Progenitor cell of endocrine pancreas (in vitro differentiated cells): ENCODE measurements at places on chromosomes 11 and 22.
A peak's percentile ranks its signal among the peaks of the same experiment; 100 is the strongest.

- DNase-seq, result no peak
Measured at GRCh38 chr22:35695202-35695601, 22.5 kb upstream of the APOL5 start.

- no peak for DNase-seq
Measured at GRCh38 chr11:71293961-71294782, 41.8 kb upstream of the SHANK2 start.

- no peak for DNase-seq
Measured at GRCh38 chr11:35112056-35112845, 26.7 kb upstream of the CD44 start.

DNA sequence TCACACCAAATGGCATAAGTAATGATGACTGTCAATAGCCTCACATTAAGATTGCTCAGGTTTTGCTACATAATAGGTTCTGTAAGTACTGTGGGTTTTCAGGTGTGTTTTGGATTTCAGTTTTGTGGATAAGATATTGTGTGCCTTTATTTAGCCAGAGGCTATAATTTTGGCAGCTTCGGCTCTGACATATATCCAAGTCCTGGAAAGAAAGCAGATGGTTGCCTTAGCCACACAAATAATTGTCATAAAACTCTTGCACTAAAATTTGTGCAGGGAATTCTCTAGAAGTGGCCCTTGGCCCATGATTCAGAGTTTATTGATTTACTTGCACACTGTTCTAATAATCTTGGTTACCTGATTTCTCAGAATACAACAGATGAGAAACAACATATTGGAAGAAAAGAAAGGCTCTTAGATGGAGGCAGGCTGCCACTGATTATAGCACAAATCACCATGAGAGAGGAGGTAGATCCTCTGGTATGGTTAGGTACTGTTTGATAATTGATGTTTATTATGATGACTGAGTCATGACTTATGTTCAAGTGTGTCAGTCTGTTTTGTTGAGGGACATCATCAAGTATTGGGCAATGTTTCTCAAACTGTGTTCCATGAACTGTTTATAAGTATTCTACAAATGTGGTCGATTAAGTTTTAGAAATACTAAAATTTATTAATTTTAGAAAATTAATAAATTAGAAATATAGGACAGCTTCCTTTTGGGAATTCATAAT lies 9.6 kb downstream of the REXO2 start:
- DNase-seq, result no peak

DNA sequence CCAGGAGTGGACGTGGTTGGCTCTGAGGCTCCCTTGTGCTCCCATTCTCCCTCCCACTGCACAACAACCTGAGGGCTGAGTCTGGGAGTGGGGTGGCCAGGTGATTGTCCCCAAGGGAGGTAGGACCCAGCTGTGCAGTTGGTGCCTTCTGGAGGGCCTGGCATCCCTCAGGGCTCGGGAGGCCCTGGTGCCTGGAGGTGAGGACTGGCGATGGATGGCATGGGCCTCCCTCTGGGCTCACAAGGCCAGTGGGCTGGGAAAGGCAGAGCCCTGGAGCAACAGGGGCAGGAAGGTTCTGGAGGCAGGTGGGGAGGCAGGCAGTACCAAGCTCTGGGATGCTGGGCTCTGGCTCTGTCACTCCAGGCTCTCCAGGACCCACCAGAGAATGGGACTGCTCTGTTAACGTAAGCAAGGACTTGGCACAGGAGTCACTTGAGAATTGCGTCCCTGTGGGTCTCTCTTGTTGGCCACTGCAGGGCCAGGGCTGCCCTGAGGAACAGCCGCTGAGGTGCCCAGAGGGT lies 114.2 kb downstream of the KCNQ1OT1 start:
- DNase-seq, result no peak

DNA sequence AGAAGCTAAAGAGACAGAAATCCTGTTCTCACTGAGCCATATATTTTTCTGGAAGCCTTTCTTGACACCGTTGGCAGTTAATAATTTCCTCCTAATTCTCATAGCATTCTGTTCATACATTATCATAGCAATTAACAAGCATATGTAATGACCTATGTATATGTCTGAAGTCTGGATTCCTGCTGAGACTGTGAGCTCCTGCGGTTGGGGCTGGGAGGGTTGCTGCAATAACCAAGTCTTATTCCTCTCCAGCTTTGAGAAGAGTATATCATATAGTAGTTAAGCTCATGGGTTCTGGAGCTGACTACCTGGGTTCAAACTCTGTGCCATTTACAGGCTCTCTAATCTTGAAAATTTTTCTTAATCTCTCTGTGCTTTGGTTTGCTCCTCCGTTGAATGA lies 175.2 kb downstream of the MAML2 start:
- no peak for DNase-seq

- no peak for DNase-seq
Measured at GRCh38 chr11:64352995-64353714, 5.8 kb upstream of the RPS6KA4 start.

DNA sequence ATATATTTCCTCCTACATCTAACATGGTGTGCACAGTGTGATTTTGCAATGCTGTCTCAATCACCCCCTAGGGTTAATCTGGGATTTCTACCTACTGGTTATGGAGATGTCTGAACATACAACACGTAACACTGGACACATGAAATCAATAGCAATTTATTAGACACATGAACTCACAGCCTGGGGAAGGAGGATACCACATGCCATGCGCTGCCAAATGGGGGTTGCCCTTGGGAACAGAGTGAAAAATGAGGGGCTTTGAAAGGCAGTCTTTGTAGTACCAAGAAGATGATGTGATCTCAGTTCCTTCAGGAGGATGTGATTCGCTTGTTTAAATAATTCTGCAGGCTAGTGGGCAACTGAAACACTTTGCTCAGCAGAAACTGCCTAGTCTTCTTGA lies 253.6 kb upstream of the LRRC4C start:
- DNase-seq, result no peak

GRCh38 chr22:28435140-28435768 lies 244.4 kb downstream of the TTC28 start:
- DNase-seq, result no peak

DNA sequence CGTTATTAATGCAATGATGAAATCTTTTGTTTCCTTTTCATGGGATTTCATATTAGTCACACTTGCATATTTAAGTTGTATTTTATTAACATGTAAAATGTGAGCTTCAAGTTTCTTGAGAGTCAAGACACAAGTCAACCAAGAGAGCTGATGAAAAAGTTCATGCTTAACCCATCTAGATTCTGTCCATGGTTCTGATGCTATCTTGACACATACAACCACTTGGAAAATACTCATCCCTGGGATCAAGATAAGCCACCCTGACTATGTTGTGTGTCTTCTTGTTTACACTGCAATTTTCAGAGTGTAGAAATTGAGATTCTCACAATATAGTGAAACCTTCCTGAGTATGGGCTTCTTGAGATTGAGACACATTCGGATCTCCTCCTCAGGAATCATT lies 664 bp upstream of the OR10A4 start:
- no peak for DNase-seq

DNA sequence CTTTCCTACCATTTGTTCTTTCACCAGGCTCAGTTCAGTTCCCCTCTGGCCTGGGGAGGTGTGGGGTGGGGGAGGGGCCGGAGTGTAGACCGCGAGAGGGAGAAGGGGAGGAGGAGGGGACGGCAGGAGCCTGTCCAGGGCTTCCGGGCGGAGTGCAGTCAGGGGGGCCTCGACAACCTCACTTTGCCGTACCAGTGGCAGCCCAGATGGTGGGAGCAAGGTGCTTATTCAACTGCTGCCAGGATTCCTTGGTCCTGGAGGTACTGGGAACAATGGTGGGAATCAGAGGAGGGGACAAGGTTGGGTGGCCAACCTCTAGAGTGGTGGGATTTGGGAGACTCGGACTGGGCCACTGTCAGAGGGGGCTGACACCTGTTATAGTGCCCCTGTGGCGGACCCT lies 1.2 kb downstream of the BACE1 start:
- DNase-seq, result no peak

DNA sequence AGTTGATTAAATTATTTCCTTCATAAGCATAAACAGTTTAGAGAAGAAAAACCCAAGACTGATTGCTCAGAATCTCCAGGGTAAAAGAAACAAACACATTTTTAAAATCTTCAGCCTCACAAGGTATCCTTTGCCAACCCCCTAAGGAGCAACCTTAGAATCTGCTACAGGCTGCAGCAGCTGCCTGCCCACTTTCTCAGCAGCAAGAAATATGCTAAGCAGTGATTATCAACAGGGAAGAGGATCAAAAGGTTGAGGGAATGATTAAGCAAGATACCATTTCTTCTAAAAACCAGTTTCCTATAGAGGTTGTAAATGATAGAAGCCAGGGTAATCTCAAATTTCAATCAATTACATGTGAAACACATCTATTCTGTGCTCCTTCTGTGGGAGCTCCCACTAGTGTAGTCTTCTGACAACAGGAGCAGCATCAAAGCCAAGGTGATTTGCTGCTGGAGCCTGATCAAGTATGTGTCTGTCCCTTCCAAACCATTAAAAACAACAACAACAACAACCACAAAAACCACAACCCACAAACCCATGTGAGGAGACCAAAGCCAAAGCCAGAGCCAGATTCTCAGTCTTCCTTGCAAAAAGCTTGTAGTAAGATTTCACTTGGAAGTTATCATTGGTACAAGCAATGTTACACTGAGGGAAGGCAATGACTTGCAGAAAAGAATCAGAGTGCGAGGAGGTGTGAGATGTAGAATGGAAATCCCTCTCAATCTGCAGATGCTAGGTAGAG lies 761.2 kb downstream of the DLG2 start:
- DNase-seq, result no peak

DNA sequence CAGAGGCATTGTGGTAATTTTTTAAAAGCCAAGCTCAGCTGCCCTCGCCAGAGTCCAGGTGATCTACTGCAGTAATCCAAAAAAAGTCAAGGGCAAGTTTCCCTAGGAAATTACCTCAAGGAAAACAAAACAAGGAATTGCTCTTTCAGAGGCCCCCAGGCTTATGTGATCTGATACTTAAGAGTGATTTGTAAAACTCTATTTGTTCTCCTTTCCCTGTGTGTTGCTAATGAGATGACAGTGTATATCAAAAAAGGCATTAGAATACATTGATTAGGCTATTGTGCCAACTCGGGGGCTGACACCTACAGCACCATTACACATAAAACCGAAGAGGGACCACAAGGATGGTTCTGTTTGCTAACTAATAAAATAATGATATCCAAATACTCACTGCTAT lies 44.5 kb upstream of the CHRM4 start:
- no peak for DNase-seq

GRCh38 chr11:71336176-71336995 lies 84.0 kb upstream of the SHANK2 start:
- no peak for DNase-seq

DNA sequence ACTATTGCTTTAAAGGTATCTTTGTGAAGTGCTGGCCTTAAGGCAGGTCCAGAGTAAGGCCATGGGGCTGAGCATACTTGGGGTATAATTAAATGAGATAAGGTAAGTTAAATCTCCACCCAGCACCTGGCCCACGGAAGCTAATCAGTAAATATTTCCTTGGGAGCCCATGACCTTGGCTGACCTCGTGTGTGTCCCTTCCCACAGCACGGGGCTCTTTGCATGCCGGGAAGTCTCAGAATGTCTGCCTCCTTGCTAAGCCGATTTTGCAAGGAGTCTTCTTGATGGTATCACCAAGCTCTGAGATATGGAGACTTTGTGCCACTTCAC lies 46.5 kb downstream of the ADM start:
- DNase-seq, result no peak

DNA sequence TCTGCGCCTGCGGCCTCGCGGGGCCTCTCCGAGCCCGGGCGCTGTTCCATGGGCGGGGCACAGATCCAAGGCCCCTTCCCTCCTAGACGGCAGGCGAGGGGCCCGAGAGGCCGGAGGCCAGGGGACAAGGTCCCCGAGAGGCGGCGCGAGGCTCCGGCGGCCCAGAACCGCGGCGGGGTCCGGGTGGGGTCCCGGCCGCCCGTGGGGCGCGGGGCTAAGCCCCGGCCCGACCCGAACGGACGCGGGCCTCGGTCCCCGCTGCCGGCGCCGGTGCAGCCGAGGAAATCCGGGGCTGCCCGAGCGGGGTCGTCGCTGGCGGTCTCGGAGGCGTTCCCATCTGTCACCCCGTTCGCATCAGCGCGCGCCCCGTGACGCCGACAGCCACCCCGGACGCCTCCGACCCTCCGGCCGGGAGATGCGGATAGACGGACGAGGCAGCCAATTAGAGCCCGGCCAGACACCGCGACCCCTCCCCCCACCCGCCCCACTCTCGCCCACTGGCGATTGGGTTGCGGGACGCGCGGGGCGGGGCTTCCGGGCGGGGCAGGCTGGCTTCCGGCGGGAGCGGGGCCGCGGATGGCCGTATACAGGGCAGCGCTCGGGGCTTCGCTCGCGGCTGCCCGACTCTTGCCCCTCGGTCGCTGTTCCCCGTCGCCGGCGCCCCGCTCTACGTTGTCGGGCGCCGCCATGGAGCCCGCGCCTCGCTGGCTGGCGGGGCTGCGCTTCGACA lies at the start of gene SELENOO:
Gene SELENOO, plus strand, starts transcription at position 551 of the 730 bp plus-strand sequence. Its CDS starts 26 bp downstream, at position 577.
- DNase-seq, result peak; percentile 86

- DNase-seq, result no peak
Measured at GRCh38 chr22:39635719-39636118, 65.2 kb downstream of the CACNA1I start.

DNA sequence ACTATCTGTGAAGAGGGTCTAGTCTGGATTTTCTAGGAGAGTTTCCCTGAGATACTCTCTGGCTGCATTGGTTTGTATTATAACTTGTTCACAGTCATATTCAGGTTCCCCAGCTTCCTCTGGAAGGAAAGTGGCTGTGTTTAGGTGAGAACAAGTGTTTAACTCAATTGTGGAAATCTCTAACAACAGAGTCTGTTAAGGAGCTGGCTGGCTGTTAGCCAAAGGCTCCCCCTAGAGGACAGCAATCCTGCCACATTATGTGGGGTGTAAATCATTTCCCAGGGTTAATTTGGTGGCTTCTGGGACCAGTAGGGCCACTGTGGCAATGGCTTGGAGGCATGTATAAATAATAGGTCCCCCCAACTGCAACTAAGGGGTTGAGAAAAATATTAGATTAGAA lies 18.4 kb downstream of the MS4A6E start:
- no peak for DNase-seq

GRCh38 chr11:92803391-92803790 lies 166.1 kb upstream of the MTNR1B start:
- DNase-seq, result no peak

DNA sequence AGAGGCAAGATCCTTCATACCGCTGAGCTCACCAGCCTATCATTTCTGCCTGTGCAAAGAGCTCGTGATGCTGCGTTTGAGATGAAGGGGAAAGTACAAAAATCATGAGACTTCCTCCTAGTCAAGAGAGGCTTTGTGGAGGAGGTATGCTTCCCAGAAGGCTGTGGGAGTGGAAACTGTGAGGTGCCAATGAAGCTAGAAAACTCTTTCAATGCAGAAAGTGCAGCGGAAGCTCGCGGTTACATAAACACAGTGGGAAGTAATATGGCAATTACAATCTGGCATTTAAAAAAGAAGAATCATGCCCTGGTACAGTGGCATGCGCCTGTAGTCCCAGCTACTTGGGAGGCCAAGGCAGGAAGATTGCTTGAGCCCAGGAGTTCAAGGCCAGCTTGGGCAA lies 134.8 kb downstream of the EHF start:
- no peak for DNase-seq

DNA sequence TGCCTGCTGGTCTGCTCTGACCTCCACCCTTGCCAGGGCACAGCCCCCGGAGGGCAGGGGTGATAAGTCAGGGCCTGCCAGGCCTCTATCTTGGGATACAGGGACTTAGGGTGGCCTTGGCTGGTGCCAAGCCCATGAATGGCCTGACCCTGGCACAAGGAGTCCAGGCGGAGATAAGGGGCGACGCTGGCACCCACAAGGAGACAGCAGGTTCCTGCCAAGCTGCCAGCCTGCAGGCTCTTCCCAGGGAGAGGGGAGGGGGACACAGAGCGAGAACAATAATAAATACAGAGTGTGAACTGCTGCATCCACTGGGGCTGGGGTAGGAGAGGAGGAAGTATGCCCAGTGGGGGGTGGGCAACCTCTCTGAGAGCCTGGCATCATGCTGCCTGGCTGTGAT lies 978 bp downstream of the CSDC2 start:
- no peak for DNase-seq
